ENCODE measurements at places on chromosomes 7 and 10.
A peak's percentile ranks its signal among the peaks of the same experiment; 100 is the strongest.

- no peak for DNase-seq
These were observed 54.9 kb upstream of the ABCB5 start for GRCh38 chr7:20560325-20561180.

DNA sequence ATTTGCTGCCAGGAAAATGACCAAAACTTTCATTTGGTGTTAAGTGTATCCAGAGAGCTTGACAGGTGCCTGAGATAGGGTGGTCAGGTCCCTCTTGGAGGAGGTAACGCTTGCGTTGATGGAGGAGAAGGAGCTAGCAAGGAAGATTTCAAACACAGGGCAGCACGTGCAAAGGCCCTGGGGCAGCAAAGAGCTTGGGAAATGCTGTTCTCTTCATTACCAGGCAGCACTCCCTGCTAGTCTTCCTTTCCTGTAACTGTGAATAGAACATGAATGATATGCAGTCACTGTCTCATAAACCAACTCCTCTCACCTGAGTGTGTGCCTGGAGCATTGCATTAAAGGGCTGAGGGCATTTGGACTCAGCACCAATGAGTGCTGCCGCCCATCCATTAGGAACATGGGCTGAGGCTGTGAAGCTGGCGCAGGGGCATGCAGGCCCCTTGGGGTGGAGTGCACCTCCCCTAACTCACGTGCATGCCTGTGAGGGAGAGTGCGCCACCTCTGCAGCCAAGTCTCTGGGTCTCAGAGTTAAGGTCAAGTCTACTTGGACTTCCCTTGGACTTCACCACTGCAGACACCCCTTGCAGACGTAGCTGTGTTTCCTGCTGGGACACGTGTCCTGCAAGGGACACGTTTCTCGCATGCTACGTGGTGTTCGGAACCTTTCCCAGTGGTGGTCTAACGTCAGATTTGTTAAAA is 136.8 kb downstream of the PAXIP1 start:
- no peak for DNase-seq

- no peak for DNase-seq
These were observed 755 bp downstream of the FAM171A1 start for GRCh38 chr10:15370212-15370855.

DNA sequence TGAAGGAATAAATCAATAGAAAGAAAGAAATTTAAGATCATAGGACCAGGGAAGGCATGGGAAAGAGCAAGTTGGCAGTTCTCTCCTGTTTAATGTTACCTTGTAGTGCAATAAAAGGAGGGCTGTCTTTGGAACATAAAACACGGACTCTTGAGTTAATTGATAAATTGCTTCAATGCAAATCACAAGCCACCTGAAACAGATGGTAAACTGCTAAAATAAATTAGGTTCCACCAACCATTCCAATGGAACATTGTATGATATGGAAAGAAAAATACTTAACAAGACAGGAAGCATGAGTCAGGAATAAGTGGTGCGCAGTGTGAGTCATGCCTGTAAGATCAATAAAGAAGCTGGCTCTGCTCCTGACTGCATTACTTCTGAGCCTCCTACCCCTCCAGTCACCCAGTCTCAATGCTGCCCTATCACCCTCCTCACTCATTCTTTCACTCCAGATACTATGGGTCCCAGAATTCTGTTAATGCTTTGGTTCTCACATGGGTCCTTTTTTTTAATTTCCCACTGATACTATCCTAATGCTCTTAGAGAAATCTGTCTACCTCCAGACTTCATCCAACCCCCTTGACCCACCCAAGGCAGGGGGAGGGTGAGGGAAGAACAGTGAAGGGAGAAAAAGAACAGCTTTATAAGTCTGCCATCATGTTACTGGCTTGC is 78.9 kb downstream of the LRRC17 start:
- DNase-seq = peak; percentile 80

GRCh38 chr7:129530795-129531391 is 28.6 kb downstream of the SMKR1 start:
- DNase-seq = no peak

GRCh38 chr10:80453842-80454512 is at the start of gene TSPAN14:
Gene TSPAN14, plus strand, starts transcription at chr10:80454310. Its CDS starts 34,924 bp downstream, at chr10:80489234.
- peak; percentile 94 for DNase-seq

GRCh38 chr7:76352193-76352592 is 6.6 kb downstream of the YWHAG start:
- DNase-seq = no peak

DNA sequence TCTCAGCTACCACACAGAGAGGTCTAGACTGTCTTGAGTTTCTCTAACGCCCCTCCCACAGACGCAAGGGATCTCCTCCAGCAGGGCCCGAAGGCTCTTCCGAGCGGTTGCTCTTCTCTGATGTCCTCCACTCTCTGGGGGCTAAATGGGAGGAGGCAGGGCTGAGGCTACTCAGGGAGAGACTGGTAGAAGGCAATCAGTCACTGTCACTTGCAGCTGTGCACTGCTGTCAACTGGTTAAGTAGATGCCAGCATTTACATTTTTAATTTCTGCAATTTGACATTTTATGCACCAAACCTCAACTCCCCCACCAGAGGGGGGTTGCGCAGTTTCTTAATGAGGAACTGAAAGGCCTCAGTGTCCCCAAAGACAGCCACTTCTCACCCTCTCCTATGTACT is 442.8 kb downstream of the PLXNA4 start:
- DNase-seq = no peak

GRCh38 chr7:144821067-144821466 is 14.8 kb downstream of the TPK1 start:
- DNase-seq = no peak

DNA sequence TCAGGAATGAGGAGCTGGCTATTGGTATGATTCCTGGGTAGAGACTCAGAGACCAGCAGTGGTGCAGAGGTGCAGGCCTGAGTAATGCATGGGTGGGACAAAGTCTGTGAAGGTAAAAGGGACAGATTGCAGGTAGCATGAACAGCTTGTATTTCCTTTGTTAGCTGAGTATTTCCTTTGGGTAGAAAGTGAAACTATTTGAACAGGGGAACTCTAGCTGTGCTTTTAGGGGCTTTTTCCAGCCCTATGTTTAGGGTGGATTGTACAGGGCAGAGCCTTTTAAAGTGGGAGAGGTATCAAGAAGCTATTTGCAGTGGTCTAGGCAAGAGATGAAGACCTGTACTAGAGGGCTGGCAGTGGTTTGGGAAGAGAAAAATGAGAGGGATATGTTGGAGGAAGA is 739.9 kb downstream of the REEP3 start:
- no peak for DNase-seq

- no peak for DNase-seq
These were observed 10.3 kb downstream of the AKR1B1 start for GRCh38 chr7:134448356-134449229.
